ENCODE measurements at places on chromosomes 7 and 10. TPM values are rescaled to one million over a fixed set of nuclear protein-coding genes. Genes with fewer than 3 reads are reported as not detected.

CELF2 gene
- 2.2 TPM for total RNA-seq

LIPF gene
- not detected for total RNA-seq

KIAA1217 gene
- total RNA-seq, result 12.7 TPM

ODAD2 gene
- 0.76 TPM for total RNA-seq

LAMB4 gene
- total RNA-seq, result 0.11 TPM

AKR1C8 gene
- not detected for total RNA-seq
